GM10248 (cell line): ENCODE measurements at places on chromosomes 4 and X.
A peak's percentile ranks its signal among the peaks of the same experiment; 100 is the strongest.

GRCh38 chr4:165635381-165635780 lies 237.7 kb upstream of the TLL1 start:
- no peak for DNase-seq

- peak; percentile 21 for DNase-seq
These were observed 93.9 kb downstream of the NXF2B start for GRCh38 chrX:102345916-102346315.

DNA sequence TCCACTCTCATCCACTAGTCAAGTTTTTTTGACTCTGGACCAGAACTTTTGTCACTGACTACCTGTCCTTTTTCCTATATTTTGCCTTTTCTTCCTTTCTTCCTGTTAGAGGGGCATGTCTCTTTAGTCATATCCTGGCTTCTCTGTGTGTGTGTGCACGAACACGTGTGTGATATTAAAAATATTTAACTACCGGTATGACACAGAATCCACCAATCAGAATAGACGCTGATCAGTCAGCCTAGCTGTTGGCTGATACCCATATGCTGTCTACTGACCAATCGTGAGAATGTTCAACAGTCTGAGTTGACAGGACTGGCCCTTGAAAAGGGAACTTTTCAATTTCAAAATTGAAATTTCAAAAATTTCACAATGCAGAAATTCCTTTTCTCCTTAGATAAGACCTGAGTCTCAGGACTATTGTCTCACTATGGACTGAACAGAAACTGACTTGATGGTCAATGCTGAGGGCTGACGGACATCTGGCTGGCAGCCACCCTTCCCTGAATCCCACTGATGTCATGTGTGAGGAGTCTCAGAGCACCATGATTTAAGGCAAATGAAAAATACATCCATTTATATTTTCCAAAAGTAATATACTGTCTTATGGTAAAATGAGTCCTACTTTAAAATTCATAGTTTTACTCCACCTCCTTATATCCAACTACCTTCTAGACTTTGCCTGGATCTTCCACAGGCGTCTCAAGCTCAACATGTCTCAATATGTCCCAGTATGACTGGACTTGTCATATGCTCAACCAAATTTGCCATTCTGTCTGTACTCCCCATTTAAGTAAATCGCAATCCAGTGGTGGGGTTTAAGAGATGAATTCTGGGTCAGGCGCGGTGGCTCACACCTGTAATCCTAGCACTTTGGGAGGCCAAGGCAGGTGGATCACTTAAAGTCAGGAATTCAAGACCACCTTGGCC lies 78.0 kb downstream of the CHRNA9 start:
- no peak for DNase-seq

DNA sequence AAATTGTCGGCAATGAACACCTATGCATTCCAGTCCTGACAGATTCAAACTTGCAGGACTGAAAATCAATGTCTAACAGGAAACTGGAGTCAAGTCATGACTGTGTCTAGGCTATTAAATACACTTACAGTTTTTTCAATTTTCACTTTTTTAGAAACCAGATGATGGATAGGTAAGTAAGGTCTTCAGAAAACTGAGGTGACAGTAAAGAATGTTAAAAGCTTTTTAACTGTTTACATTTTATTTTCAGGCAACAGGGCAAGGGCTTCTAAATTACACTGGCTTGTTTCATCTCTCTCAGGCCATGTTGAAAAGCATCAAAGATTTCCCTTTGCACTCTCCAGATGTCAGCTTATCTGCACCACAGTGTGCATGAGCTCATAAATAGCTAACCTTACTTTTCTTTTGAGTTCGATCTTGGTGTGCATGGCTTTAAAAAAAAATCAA lies 65.2 kb downstream of the SEC24D start:
- DNase-seq = no peak

DNA sequence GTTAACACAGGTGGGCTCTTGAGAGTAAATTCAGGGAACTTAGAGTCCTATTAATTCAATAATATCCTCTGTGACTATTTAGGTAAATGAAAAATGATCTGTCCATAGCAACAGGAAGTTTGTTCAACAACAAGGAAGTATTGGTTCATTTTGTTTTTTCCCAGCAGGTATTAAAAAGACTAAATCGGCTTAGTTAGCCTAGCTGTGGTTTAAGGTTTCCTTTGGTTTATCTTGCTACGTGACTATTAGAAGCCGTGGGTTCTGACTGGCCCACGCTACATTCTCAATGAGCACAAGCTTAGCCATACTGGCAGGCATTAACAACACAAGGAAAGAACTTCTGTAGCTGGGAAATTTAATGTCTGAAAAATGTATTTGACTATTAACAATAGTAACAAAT lies 168.8 kb upstream of the HS3ST1 start:
- DNase-seq = no peak

DNA sequence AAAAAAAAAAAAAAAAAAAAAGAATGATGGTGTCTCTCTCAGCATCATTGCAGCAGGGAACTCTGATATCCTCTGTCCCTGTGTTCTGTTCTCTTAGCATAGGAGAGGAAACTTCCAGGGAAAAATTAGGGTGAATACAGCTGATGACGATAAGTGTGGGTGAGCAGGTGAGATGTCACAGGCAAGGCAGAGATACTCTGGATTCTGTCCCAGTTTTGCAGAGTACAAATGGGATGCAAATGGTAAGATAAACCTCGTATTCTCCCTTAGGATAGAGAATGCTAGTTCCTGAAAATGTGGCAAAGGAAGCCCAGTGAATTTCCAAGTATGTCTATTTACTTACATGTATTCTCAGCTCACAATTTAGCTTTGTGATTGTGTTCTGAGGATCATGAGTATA lies 671.6 kb upstream of the BOD1L1 start:
- no peak for DNase-seq

DNA sequence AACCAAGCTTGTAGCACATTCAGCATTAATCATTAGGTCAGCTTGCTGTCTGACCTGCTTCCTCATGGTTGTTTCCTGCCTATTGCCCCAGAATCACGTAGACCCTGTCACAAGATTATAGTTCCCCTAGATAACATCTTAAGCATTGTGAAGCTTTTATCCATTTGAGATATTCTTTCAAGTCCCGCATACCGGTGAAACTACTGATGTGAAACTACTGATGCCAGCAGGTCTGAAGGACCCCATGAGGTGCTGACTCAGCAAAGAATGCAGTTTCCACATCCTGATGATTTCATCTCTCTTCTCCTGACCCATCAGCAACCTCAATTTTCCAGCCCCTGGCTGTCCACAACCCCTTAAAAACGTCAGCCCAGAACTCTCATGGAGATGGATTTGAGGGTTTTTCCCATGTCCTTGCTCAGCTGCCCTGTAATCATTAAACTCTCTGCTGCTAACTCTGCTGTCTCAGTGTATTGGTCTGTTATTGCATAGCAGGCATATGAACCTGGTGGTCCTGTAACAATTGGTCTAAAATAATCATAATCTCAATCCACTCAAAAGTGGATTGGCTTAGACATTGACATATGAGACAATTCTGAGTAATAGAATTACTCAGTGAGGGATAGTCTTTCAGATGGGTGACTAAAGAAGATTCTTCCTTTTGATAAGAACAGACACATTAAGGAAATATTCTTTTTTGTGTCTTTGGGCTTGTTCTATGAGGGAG lies 26.3 kb upstream of the UBA6 start:
- DNase-seq = no peak

DNA sequence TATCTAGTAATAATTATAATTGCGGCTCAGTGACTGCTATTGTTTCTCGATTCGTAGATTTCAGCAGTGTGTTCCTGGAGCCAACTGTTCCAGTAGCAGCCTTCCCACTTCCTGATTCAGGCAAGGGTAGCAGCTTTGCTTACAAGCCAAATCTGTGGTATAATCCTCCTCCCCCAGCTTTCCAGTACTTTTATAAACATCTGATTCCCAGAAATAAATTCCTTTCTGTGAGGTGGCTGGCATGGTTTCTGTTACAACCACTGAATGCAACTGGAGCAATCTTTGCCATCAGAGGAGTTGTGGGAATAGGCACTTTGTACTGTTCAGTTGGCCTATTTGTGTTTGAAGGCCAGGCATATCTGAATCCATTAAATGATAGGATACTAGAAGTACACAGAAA lies 80.0 kb downstream of the GLRA3 start:
- DNase-seq = no peak

DNA sequence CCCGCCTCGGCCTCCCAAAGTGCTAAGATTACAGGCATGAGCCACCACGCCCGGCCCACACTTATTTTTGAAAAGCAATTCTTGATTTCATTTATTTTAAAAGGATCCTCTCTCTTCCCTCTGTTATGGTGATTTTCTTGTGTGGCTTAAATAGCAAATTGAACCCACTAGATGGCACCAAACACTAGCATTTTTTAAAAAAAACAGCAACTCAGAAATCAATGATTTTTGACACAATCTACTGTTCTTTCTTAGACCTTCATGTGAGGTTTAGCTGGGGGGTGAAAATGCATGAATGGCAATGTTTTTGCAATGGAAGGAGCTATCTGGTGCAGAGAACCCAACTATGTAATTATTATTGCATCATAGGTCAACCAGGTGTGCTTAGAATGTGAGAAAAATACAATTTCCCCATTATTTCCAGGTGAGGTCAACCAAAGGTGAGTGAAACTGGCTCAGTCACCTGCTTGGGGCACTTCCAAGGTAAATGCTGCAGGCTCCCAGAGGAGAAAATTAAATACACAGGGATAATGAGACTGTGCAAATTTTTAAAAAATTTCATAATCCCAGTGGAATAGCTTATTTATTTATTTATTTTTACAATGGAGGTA lies 226.7 kb upstream of the PRKX start:
- peak; percentile 28 for DNase-seq

DNA sequence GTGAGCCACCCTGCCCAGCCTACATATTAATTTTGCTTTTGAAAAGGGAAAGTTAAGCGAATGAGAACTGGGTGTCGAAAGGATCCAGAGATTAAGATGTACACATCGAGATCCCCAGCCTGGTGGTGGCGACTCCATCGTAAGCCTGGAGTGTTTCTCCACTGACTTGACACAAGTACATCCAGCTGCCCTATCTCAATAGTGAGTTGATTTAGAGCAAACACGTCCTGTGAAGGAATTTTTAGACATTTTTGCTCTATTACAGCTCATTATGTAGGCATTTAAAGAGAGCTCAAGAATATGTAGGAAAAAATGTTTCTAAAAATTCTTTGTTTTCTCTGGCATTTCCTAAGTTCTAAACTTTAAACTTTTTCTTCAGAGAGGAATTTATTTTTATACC lies 11.7 kb upstream of the CLDN34 start:
- DNase-seq = no peak

GRCh38 chrX:141220342-141221008 lies 21.8 kb downstream of the SPANXC start:
- DNase-seq = no peak

- DNase-seq = no peak
These were observed 44.2 kb downstream of the EIF2S3 start for GRCh38 chrX:24098932-24099331.

DNA sequence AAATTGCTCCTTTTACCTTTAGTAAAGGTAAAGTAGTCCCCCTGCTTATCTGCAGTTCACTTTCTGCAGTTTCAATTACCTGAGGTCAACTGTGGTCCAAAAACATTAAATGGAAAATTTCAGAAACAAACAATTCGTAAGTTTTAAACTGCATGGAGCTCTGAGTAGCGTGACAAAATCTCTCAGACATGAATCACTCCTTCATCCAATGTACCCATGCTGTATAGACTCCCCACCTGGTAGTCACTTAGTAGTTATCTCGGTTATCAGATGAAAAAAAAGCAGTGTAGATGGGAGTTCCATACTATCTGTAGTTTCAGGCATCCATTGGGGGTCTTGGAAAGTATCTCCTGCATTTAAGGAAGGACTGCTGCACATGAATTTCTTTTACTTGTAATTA lies 7.7 kb downstream of the UNC5C start:
- no peak for DNase-seq

DNA sequence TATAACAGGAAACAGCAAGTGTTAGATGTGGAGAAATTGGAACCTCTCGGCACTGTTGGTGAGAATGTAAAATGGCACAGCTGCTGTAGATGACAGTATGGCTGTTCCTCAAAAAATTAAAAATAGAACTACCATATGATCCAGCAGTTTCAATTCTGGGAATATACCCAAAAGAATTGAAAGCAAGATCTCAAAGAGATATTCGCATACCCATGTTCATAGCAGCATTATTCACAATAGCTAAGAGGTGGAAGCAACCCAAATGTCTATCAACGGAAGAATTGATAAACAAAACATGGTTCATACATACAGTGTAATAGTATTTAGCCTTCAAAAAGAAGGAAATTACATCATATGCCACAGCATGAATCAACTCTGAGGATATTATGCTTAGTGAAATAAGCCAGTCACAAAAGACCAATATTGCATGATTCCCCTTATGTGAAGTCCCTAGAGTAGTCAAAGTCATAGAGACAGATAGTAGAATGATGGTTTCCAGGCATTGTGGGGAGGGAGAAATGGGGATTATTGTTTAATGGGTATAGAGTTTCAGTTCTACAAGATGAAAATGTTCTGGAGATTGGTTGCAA lies 467.7 kb downstream of the IDS start:
- no peak for DNase-seq

DNA sequence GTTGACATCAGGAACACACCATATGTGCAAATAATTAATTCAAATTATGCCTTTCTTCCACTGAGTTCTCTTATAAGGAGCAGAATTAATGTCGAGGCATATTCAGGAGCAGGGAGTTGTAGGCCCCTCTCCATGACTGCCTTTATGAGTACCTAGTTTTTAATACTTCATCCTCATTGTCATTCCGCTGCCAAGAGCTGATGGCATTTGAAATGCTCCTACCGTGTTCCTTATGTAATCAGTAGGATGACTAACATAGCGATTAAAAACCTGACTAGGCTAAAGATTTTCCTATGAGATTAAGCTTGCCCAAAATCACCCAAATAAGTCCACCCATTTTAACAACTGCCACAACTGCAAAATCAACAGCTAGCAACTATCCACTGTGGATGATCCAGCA lies 220.6 kb downstream of the DHX15 start:
- no peak for DNase-seq

- no peak for DNase-seq
These were observed 41.0 kb upstream of the MAB21L2 start for GRCh38 chr4:150540959-150541360.

DNA sequence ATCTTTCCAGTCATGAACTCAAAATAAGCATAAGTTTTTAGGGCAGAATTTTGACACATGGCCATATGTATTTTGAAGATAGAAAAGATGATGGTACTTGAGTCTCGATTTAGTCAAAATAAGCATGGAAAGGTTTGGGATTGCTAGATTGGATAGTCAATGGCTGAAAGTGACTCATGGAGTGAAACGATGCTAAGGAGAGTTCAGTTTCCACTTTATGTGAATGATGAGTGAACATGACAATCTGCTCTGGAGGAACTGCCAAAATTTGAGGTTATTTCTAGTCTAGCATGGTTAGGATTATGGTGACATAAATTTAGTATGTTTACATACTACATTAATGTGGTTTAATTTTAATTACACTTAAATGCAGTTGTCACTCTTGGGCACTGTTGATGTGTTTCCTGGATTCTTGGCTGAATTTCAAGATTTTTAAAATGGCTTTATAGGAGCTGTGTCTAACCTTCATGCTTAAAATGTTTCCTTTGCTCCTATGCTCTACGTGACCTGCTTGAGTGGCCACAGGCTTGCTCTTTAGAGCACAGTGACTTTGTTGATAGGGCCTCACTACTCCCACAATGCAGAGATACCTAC lies 17.1 kb downstream of the DDX3X start:
- DNase-seq = no peak
